ENCODE measurements at places on chromosomes 6 and 20. TPM values are rescaled to one million over a fixed set of nuclear protein-coding genes. Genes with fewer than 3 reads are reported as not detected.

Gene TREM2
- not detected for total RNA-seq

Gene NHLRC1
- total RNA-seq, result 3.3 TPM

Gene OR2J3
- total RNA-seq, result not detected

Gene ADGRG6
- total RNA-seq, result 26.1 TPM

Gene SLC52A3
- 1.9 TPM for total RNA-seq

Gene CTCFL
- total RNA-seq, result not detected

Gene XPO5
- total RNA-seq, result 49.1 TPM

Gene MOCS3
- total RNA-seq, result 13.7 TPM

Gene XKR7
- 0.17 TPM for total RNA-seq

Gene IL17F
- not detected for total RNA-seq

Gene MOG
- not detected for total RNA-seq

Gene MCHR2
- total RNA-seq, result not detected

Gene DDRGK1
- 26.6 TPM for total RNA-seq

Gene CCN5
- 0.10 TPM for total RNA-seq

Gene FAM8A1
- 17.2 TPM for total RNA-seq

Gene NEURL2
- total RNA-seq, result 3.0 TPM

Gene COX4I2
- not detected for total RNA-seq

Gene NKX2-2
- total RNA-seq, result not detected
